Glutamatergic neuron (in vitro differentiated cells): ENCODE measurements at places on chromosomes 3 and 15.

GRCh38 chr15:31364301-31365031 lies 37.8 kb downstream of the KLF13 start:
- peaks cover 75% of the 10 kb centered on the region for H3K4me1 ChIP-seq
- DNase-seq, result no peak
- peaks cover 18% of the 10 kb centered on the region for H3K27me3 ChIP-seq
- peak overlapping the region; percentile 75 for H3K4me3 ChIP-seq
- H3K36me3 ChIP-seq, result no peaks in the 10 kb centered on the region

DNA sequence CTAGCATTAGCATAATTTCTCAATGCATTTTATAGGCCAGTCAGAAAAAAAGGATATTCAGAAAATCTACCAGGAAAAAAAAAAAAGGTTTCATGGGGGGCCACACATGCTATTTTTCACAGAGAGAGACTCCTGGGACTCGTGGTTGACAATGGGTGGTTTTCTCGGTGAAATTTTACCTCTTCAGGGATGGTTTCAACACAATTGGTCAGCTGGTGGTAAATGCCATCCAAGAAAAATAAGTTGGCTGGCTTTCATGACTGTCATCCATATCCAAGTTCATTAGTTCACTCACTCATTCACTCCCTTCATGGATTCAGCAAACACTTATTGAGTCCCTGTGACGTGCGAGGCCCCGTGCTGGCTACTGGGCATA lies 217.3 kb downstream of the SHQ1 start:
- peaks cover 1% of the 10 kb centered on the region for H3K27me3 ChIP-seq
- no peak for DNase-seq
- H3K4me3 ChIP-seq, result no peak overlapping the region
- no peak overlapping the region for H3K27ac ChIP-seq
- H3K4me1 ChIP-seq, result no peaks in the 10 kb centered on the region

- DNase-seq, result no peak
- H3K36me3 ChIP-seq, result no peaks in the 10 kb centered on the region
- H3K4me1 ChIP-seq, result peaks cover 7% of the 10 kb centered on the region
- peaks cover 5% of the 10 kb centered on the region for H3K27me3 ChIP-seq
Measured at GRCh38 chr3:151724576-151725562, 8.9 kb upstream of the AADACL2 start.

- H3K36me3 ChIP-seq, result no peaks in the 10 kb centered on the region
- peaks cover 8% of the 10 kb centered on the region for H3K27me3 ChIP-seq
- peak overlapping the region; percentile 95 for H3K4me3 ChIP-seq
Measured at GRCh38 chr3:84961521-84962255, 2.9 kb downstream of the CADM2 start.

- peaks cover 1% of the 10 kb centered on the region for H3K27me3 ChIP-seq
- H3K4me1 ChIP-seq, result peaks cover 4% of the 10 kb centered on the region
- H3K27ac ChIP-seq, result no peak overlapping the region
- H3K4me3 ChIP-seq, result no peak overlapping the region
Measured at GRCh38 chr3:111903067-111903511, 44.0 kb downstream of the PHLDB2 start.

DNA sequence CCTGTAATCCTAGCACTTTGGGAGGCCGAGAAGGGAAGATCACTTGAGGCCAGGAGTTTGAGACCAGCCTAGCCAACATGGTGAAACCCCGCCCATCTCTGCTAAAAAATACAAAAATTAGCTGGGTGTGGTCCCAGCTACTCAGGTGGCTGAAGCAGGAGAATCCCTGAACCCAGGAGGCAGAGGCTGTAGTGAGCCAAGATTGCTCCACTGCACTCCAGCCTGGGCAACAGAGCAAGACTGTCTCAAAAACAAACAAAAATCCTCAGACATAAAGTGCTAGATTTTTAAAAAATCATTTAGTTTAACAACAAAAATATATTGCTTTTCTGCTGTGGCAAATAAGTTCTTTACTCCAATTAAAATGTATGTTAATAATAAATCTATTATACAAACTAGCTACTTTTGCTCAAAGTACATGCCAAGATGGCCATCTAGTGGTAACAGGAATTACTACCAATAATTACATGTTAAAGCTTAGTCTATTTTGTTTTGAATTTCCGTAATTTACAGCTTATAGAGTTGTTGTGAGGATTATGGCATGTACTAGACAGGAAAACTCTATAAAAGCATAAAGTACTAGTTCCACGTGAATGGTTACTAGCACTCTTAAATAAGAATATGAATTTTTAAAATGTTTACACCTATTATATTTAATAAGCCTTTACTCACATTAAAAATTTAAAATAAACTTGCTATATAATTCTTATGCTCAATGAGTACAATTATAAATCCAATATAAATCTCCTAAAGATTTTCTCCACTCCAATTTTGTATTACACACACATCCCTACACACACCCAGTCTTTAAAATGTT lies 39.0 kb downstream of the GABPB1 start:
- no peaks in the 10 kb centered on the region for H3K36me3 ChIP-seq
- H3K27me3 ChIP-seq, result no peaks in the 10 kb centered on the region
- H3K4me1 ChIP-seq, result peaks cover 18% of the 10 kb centered on the region
- DNase-seq, result no peak
- H3K27ac ChIP-seq, result no peak overlapping the region

DNA sequence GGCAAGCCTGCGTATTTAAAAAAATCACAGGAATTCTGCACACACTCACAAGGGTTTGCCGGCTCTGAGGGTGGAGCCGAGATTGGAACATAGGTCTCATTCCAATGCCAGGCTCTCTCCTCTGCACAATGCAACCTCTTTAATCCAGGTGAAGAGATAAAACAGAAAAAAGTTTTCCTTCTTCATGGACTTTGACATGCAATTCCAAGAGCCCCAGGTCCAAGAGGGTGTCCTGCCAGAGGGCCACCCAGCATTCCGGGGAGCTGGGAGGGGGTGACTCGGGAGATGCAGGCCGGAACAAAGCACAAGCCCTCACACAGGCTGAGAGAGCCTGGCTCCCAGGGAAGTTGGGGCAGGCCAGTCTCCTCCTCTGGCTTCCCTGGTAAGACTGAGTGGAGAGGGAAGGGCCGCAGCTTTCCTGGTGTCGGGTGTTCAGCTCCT lies 6.7 kb upstream of the SLC12A8 start:
- no peaks in the 10 kb centered on the region for H3K36me3 ChIP-seq
- H3K4me1 ChIP-seq, result peaks cover 3% of the 10 kb centered on the region
- H3K27ac ChIP-seq, result no peak overlapping the region
- DNase-seq, result no peak

- H3K27me3 ChIP-seq, result no peaks in the 10 kb centered on the region
- no peak overlapping the region for H3K27ac ChIP-seq
- DNase-seq, result no peak
- H3K4me3 ChIP-seq, result no peak overlapping the region
- H3K36me3 ChIP-seq, result peaks cover 9% of the 10 kb centered on the region
Measured at GRCh38 chr15:76885212-76885611, 19.9 kb downstream of the SCAPER start.

DNA sequence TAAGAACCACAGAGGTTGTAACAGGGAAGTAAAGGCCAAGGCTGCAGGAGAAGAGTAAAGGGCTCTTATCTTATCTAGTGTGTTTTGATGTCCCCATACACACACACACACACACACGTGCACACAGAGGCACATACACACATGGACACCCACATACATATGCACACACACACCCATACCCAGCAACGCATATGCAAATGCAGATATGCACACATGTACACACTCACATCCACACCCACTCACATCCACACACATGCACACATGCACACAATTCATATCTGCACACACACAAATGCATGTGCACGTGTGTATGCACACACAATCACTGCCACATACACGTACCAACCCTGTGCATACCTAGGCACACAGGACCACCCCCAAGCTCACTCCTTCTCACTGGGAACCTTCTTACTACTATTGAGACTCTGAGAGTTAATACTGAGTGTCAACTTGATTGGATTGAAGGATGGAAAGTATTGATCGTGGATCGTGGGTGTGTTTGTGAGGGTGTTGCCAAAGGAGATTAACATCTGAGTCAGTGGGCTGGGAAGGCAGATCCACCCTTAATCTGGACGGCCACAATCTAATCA lies 99.0 kb upstream of the AKAP13 start:
- H3K36me3 ChIP-seq, result no peaks in the 10 kb centered on the region
- H3K27ac ChIP-seq, result no peak overlapping the region
- no peaks in the 10 kb centered on the region for H3K27me3 ChIP-seq

DNA sequence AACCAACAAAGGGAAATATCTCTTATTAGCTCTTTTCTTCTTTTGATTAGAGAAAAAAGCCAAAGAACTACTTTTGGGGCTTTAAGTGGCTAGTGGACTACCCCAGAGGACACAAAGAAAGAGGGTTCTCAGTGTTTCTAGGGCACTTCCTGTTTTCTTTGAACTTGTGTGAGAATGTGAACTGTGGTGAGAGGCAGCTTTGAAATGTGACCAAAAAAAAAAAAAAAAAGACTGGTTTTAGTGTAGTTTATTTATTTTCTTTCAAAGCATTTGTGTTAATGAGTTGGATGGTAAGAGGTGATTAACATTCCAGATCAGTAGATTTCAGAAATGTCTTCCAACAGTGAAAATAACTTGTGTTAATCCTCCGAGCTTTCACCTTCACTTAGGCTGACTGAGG lies 32.4 kb downstream of the SELENOT start:
- no peak overlapping the region for H3K4me3 ChIP-seq
- DNase-seq, result no peak
- H3K27me3 ChIP-seq, result no peaks in the 10 kb centered on the region

DNA sequence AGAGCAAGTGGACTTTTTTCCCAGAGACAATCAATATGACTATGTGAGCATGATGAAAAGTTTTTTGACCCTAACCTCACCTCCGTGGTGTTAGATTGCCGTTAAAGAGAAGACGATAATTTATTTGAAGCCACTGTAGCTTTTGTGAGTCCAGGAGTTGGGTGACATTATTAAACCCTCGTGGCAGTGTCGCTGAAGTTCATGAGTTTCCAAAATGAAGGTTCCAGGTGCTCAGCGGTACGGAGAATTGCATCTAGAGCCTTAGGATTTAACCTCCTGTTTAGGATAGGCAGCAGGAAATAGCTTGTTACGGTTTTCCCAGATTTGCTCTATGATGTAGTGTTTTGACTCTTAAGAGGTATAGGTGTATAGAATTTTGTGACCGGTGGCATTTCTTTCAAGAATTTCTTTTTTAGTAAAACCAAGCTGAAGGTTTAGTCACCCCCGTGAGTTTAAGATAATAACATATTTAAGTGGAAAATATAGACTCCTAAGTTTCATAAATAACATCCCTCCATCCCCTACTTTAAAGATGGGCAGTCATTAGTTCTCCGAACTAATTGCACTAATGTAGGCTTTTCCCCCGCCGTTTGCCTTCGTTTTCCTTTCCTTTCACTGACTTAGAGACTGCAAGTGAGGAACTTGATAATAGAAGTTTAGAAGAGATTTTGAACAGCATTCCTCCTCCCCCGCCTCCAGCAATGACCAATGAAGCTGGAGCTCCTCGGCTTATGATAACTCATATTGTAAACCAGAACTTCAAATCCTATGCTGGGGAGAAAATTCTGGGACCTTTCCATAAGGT lies 2.0 kb downstream of the SMC4 start:
- no peak for DNase-seq
- H3K36me3 ChIP-seq, result no peaks in the 10 kb centered on the region
- H3K27ac ChIP-seq, result peak overlapping the region; percentile 77
- H3K4me1 ChIP-seq, result peaks cover 11% of the 10 kb centered on the region
- peak overlapping the region; percentile 94 for H3K4me3 ChIP-seq

DNA sequence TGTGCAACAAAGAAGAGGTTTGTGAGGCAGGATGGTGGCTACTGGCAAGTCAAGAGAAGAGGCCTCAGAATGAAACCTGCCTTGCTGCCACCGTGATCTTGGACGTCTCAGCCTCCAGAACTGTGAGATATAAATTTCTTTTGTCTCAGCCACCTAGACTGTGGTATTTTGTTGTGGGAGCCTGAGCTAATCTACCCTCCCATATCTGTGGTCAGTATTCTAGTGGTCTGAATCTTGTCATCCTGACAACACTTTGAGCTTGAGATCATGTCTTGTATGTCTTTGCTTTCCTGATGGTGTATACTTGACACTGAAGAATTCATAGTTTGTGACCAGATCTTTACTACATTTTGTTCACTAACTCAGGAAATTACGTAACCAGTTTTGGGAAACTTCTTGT lies 240.6 kb upstream of the GOLIM4 start:
- no peaks in the 10 kb centered on the region for H3K27me3 ChIP-seq
- H3K4me1 ChIP-seq, result peaks cover 13% of the 10 kb centered on the region
- H3K36me3 ChIP-seq, result no peaks in the 10 kb centered on the region

- H3K27me3 ChIP-seq, result peaks cover 13% of the 10 kb centered on the region
- H3K4me1 ChIP-seq, result peaks cover 63% of the 10 kb centered on the region
- H3K4me3 ChIP-seq, result peak overlapping the region; percentile 7
Measured at GRCh38 chr3:32862247-32862935, 44.6 kb downstream of the TRIM71 start.

DNA sequence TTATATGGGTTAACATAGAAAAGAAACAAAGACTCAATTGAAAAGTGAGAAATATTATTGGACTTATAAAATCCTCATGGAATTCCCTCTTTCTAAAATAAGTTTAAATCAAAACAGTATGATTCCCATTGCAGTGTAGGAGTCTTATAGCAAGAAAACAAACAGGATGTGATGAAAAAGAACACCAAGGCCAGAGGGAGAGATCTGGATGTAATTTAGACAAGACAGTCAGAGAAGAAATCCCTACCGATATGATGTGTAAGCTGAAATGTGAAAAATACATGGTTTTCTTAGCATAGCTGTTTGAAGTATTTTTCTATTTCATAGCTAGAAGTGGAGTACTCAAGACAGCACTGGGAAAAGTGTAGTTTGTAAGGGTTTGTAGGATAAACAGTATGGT lies 521.5 kb downstream of the RSL24D1 start:
- DNase-seq, result no peak
- H3K4me1 ChIP-seq, result no peaks in the 10 kb centered on the region
- no peak overlapping the region for H3K4me3 ChIP-seq
- no peaks in the 10 kb centered on the region for H3K27me3 ChIP-seq
- peaks cover 12% of the 10 kb centered on the region for H3K36me3 ChIP-seq

DNA sequence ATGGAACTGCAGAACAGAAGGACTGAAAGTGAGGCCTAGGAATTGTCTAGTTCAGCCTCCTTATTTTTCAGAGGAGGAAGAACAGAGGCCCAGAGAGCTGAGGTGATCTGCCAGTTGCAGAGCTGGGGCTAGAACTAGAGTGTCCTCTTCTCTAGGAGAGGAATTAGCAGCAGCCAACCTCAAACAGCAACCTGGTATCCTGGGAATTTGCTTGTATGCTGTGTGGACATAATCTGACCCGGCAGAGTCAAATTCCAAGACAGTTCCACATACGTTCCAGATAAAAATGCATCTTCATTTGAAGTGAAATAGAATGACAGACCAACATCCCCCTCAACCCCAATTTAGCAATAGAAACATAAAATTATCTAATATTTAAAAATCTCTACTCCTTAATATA lies 13.5 kb upstream of the TSC22D2 start:
- no peak overlapping the region for H3K4me3 ChIP-seq
- H3K4me1 ChIP-seq, result no peaks in the 10 kb centered on the region
- no peak overlapping the region for H3K27ac ChIP-seq
- no peak for DNase-seq

DNA sequence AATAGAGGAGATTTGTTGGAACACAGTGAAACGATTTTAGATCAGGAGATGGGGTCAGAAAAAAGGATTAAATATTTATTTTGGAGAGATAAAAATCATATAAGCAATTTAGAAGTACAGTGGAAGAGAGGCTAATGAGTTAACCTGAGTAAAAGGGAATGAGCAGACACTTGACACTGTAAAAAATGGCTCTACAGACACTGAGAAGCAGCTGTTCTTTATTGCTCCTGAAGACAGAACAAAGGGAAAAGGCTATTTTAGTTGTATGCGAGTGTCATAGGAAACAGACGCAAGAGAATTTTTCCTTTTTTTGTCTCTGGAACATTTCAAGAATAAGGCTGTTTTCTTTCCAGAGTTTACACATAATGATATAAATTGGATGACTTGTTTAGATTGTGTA lies 34.3 kb downstream of the ASTE1 start:
- H3K4me1 ChIP-seq, result peaks cover 11% of the 10 kb centered on the region
- DNase-seq, result no peak
- H3K4me3 ChIP-seq, result peak overlapping the region; percentile 5
- H3K27me3 ChIP-seq, result peaks cover 6% of the 10 kb centered on the region
- peak overlapping the region; percentile 62 for H3K27ac ChIP-seq
